ENCODE measurements at places on chromosomes 7 and 10.

DNA sequence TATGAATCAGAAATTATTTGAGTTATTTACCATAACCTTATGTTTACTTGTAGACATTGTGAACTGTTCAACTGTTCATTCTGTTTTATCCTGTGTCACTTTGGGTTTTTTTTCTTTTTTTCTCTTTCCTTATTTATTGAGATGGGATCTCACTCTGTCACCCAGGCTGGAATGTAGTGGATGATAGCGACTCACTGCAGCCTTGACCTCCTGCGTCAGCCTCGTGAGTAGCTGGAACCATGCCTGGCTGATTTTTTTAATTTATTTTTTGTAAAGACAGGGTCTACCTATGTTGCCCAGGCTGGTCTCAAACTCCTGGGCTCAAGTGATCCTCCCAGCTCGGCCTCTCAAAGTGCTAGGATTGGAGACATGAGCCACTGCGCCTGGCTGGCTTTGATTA is 97.1 kb downstream of the CSTF2T start:
- DNase-seq, result no peak

DNA sequence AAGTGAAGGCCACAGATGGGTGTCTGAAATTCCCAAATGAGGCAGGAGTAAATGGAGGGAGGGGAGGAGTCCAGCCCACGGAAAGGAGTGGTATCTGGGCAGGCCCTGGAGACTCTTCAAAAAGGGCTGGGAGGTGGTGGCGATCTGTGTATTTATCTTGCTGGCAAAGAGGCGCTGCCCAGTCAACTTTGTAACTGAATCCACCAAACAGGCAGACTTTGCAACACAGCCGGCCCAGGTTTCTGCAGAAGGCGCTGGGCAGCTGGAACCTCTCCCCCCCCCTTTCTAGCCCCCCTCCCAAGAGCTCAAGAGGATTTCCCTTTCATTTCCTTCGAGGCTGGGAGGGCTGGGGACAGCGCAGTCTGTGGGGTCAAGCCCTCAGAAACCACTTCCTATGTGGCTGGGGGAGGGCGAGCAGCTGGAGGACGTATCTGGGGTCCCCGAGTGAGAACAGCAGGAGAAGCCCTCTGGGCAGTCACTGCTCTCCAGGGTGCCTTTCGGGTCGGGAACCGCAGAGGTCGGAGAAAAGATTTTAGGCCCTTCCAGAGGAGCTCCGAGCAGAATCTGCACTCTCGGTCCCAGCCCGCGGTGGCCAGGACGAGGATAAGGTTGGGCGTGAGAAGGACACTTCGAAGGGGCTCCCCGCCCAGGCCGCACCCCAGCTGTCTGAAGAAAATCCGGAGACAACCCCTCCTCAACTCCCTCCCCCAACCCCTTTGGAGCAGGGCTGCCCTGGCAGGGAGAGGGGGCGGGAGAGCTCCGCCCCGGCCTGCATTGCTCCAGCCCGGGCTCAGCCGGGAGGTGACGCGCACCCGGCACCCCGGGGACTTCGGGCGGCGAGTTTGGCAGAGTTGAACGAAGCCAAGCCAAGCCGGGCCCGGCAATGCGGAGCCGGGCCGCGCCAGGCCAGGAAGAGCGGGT is 965 bp downstream of the ZCCHC24 start:
- DNase-seq, result peak; percentile 62

DNA sequence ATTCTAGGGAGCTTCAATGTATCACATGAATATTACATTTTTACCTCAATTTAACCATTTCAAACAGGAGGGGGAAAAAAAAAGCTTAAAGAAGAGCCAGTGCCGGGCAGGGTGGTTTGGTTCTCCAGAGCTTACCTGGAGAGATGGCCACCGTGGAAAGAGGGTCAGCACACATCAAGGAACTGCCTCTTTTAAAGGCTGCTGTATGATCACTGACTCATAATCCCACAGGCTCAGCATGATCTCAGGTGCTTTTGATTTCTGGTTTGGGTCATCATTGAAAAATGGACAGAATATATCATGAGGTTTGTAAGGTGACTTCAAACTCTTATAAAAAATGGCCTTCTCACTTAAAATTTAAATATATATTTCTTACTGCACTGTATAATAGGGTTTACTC is 67.5 kb upstream of the MDFIC start:
- no peak for DNase-seq

GRCh38 chr7:36306722-36307121 is 82.9 kb upstream of the ANLN start:
- DNase-seq, result no peak

- DNase-seq, result peak; percentile 86
These were observed 23.9 kb downstream of the NRF1 start for GRCh38 chr7:129635300-129636029.

- DNase-seq, result peak; percentile 86
These were observed 8.7 kb upstream of the PYROXD2 start for GRCh38 chr10:98423691-98424120.

DNA sequence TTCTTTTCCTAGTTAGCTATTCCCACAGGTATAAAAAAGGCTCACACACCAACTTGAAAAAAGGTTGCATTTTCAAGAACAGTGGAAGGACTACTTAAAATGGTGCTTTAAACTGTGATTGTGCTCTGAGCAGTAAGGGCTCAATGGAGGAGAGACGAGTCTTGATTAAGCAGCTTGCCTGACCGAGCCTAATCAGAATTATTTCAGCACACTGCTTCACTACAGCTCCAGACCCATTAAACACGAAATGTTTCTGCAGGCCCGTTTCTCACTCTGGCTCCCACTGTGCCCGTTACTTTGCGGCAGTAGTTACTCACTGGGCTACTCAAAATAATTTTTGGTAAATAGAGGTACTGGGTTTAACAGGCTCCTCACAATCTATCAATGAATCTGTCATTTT is 126.0 kb downstream of the NRCAM start:
- DNase-seq, result no peak

- no peak for DNase-seq
These were observed 478 bp upstream of the ZNF22 start for GRCh38 chr10:45000138-45000751.

DNA sequence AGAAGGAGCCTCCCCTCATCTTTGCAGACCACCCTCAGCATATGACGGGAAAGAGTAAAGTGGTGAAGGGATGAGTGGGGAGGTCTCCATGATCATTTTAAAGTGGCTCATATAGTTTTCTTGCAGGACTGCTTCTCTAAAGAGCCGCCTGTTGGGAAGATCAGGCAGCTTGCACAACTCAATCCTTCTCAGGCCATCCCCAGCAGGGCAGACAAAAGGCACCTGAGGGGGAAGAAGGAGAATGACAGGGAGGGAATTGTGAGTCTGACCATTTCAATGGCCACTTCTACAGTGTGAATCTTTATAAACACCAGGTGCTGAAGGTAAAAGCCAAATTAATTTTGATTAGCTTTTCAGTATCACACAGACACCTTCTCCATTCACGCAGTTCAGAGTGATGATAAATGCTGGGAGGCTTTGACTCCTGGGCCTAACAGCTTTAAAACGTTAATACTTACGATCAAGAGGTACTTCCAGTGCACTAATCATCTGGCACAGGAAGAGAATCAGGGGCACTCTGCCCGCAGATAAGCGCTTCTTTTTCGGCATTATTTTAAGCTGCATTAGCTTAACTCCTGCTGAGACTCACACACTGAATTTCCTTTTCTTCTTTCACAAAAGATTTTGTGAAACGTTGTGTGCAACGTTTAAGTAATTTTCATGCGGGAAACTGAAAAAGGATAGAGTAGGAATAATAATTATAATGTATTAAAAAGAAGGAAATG is 109.5 kb upstream of the LAMB4 start:
- no peak for DNase-seq

DNA sequence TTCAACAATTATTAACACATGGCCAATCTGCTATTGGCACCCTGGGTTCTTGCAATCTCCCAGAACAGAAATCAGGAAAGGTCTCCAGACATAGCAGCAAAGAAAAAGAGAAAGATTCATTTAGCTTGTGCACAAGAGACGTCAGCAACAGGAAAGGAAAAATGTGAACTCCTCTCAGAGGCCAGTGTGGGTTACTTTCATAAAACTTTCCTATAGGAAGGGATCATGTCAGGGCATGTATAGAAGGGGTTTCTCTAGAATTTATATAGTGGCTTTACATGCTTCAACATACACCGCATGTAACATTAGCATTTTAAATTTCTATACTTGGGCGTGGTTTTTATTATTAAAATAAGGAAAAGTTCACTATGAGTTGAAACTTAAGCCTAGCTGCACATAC is 725.1 kb downstream of the SORCS1 start:
- DNase-seq, result no peak

DNA sequence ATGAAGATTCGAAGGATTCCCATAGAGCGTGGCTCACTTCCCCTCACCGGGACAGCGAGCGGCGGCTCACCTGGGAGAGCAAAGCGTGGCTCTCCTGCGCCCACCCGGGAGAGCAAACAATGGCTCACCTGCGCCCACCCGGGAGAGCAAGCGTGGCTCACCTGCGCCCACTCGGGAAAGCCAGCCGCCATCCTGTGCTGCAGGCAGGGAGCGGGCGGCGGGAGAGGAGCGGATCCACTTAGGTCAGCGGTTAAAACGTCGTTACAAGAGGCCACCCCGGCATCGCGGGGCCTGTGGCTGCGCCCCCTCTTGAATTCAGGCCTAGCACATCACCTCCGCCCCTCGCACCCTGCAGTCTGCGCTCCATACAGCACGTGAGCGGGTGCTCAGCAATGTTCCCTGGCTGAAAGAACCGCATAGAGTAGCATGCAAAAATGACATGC is 461 bp upstream of the FIGNL1 start:
- no peak for DNase-seq

GRCh38 chr7:47336472-47337425 is 245.2 kb downstream of the TNS3 start:
- DNase-seq, result no peak

All from islet precursor cell (in vitro differentiated cells).